B cell (primary cell): ENCODE measurements at places on chromosomes 2 and 18. TPM values are rescaled to one million over a fixed set of nuclear protein-coding genes. Genes with fewer than 3 reads are reported as not detected.

- peaks cover 9% of the 10 kb centered on the region for H3K4me1 ChIP-seq
- H3K27me3 ChIP-seq = peaks cover 6% of the 10 kb centered on the region
- H3K4me3 ChIP-seq = no peak overlapping the region
- H3K36me3 ChIP-seq = no peaks in the 10 kb centered on the region
These were observed 45.8 kb downstream of the TMEM17 start for GRCh38 chr2:62460175-62460574.

APLF gene
- total RNA-seq = 6.3 and 7.4 TPM in 2 replicates

- H3K4me1 ChIP-seq = no peaks in the 10 kb centered on the region
- no peaks in the 10 kb centered on the region for H3K27me3 ChIP-seq
- H3K4me3 ChIP-seq = no peak overlapping the region
- no peak overlapping the region for H3K27ac ChIP-seq
- peak; percentile 43 for DNase-seq
- H3K36me3 ChIP-seq = no peaks in the 10 kb centered on the region
These were observed 41.4 kb downstream of the OXER1 start for GRCh38 chr2:42722320-42723190.

DNA sequence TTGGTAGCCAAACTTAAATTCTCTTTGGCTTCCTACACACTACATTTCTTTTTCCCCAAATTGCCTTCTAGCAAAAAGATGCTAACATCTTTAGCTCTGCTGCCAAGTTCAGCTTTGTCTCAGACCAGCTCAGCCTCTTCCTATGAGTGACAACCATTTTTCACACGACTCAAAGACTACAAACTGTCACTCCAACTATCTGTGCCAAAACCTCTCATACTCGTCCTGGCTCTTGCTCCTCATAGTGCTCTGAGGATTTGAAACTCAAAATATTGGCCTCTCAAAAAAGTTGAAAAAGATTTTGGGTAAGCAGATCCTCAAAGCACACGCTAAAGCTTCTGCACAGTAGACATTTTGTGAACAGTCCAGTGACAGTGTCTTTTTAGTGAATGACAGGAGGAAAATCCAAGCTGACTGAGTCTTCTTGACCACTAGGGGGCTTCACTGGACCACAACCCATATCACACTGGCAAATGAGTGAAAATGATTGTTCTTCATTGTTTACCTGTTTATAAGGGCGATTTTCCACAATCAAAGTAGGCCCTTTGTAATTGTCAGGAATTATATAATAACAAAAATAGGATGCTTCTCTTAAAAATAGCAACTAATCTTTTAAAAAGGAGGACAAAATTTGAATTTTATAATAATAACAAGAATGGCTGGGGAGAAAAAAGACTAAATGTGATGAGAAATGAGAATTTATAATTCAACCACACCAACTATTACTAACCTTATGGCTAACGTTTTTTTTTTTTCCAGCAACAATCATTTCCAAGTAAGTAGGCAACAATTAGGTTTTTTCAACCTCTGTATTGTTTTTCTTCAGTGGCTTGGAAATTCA lies 85.5 kb upstream of the PGAP1 start:
- no peaks in the 10 kb centered on the region for H3K4me1 ChIP-seq
- H3K4me3 ChIP-seq = no peak overlapping the region
- peaks cover 92% of the 10 kb centered on the region for H3K36me3 ChIP-seq
- no peaks in the 10 kb centered on the region for H3K27me3 ChIP-seq
- DNase-seq = peak; percentile 55

DNA sequence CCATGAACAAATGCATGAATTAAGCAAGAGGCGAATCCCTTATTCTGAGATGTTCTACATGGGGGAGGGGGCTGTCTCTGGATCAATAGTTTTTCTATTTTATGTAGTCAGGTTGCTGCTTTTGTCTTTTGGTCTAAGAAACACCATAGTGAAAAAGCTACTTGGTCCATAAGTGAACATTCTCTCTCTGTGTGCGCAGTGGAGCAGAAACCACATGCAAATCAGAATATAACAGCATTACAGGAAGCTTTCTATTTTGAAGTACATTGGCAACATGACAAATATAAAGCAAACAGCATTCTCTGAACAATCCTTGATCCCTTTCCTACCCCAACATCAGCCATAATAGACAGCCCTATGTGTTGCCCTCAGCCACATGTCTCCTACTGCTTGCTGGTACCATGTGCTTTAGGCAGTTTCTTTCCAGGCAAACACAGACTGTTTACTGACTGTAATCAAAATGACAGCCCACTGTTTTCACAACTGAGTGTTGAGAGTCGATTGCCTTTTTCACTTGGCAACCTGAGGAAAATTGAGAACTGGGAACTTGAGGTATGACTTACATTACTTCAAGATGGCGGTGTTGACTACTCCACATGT lies 10.6 kb downstream of the SCN3A start:
- DNase-seq = peak; percentile 71
- no peaks in the 10 kb centered on the region for H3K27me3 ChIP-seq
- H3K27ac ChIP-seq = peak overlapping the region; percentile 75
- H3K4me3 ChIP-seq = peak overlapping the region; percentile 1
- peaks cover 5% of the 10 kb centered on the region for H3K36me3 ChIP-seq

DNA sequence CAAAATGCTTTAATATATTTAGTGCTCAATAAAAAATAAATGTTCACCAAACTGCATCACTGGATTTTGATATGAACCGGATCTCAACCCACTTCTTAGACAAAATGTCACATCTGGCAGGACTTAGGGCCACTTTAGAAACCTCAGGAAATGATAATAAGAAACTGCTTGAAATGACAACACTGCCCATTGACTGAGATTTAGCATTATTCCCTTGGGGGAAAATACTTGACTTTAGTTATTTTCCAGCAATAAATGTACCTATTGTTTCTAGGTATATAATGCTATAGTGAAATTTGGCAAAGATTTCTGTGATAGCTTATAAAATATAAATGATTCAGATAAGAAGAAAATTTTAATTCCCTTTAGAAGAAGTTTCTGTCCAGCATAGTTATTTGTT lies 195.1 kb downstream of the ICOS start:
- H3K27me3 ChIP-seq = peaks cover 4% of the 10 kb centered on the region
- no peak for DNase-seq
- no peak overlapping the region for H3K4me3 ChIP-seq
- H3K36me3 ChIP-seq = no peaks in the 10 kb centered on the region

- H3K36me3 ChIP-seq = no peaks in the 10 kb centered on the region
- H3K4me3 ChIP-seq = no peak overlapping the region
- DNase-seq = no peak
These were observed 373.9 kb downstream of the PIK3C3 start for GRCh38 chr18:42328931-42329330.

- peaks cover 15% of the 10 kb centered on the region for H3K4me1 ChIP-seq
- H3K27ac ChIP-seq = no peak overlapping the region
- no peaks in the 10 kb centered on the region for H3K27me3 ChIP-seq
- no peak for DNase-seq
These were observed 26.2 kb downstream of the MAPRE2 start for GRCh38 chr18:35067454-35067853.

- no peak for DNase-seq
- H3K27ac ChIP-seq = no peak overlapping the region
- peaks cover 46% of the 10 kb centered on the region for H3K4me1 ChIP-seq
- no peak overlapping the region for H3K4me3 ChIP-seq
- H3K36me3 ChIP-seq = no peaks in the 10 kb centered on the region
- H3K27me3 ChIP-seq = no peaks in the 10 kb centered on the region
These were observed 11.9 kb upstream of the CREG2 start for GRCh38 chr2:101399021-101399799.

DNA sequence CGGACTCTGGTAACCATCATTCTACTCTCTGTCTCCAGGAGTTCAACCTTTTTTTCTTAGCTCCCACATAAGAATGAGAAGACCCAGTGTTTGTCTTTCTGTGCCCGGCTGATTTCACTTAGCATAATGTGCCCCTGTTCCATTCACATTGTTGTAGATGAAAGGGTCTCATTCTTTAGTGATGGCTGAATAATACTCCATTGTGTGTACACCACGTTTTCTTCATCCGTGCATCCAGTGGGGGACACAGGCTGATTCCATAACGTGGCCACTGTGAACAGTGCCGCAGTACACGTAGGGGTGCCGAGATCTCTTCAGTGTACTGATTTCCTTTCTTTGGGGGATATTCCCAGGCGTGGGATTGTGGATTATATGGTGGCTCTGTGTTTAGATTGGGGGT lies 72.3 kb upstream of the NFATC1 start:
- no peaks in the 10 kb centered on the region for H3K4me1 ChIP-seq
- no peak overlapping the region for H3K27ac ChIP-seq
- no peaks in the 10 kb centered on the region for H3K27me3 ChIP-seq
- H3K4me3 ChIP-seq = no peak overlapping the region
- DNase-seq = no peak

GRCh38 chr2:225457482-225457881 lies 58.0 kb downstream of the NYAP2 start:
- H3K27ac ChIP-seq = no peak overlapping the region
- no peaks in the 10 kb centered on the region for H3K27me3 ChIP-seq
- no peaks in the 10 kb centered on the region for H3K4me1 ChIP-seq

DNA sequence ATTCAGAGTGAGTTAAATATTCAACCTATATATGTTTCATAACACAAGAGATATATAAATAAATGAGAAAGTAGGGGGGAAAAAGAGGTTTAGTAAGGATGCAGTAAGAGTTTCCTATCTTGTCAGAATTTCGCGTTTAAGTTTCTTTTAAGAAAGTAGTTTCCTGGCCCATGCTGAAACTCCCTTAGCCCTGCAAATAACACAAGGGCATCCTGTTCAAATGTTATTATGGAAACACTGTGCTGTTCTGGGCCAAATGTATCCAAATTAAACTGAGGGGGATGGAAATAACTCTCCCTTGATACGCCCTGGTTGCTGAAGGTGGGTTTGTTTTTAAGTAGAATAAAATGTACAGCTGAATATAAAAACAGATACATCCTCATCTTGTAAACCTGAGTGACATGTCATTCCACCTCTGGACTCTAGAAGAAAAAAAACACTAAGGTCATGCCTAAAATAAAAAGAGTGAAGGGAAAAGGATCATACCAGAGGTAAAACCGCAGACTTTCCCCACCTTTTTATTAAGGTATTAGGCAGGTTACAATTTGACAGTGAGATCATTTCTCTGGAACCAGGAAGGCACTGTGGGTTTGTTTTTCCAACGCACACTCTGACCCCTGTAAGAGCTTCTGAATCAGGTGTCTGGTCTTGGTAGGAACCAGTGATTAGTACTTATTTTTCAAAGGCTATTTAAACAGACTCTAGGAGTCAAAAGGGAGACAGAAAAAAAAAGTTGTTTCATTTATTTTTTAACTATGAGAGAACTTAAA lies 16.7 kb downstream of the BCL2 start:
- H3K4me3 ChIP-seq = no peak overlapping the region
- peaks cover 45% of the 10 kb centered on the region for H3K4me1 ChIP-seq
- no peaks in the 10 kb centered on the region for H3K27me3 ChIP-seq

- no peak for DNase-seq
- no peaks in the 10 kb centered on the region for H3K4me1 ChIP-seq
- no peaks in the 10 kb centered on the region for H3K36me3 ChIP-seq
- H3K27ac ChIP-seq = no peak overlapping the region
- H3K27me3 ChIP-seq = peaks cover 4% of the 10 kb centered on the region
- H3K4me3 ChIP-seq = no peak overlapping the region
These were observed 99.5 kb downstream of the TTC32 start for GRCh38 chr2:19802086-19802841.

DNA sequence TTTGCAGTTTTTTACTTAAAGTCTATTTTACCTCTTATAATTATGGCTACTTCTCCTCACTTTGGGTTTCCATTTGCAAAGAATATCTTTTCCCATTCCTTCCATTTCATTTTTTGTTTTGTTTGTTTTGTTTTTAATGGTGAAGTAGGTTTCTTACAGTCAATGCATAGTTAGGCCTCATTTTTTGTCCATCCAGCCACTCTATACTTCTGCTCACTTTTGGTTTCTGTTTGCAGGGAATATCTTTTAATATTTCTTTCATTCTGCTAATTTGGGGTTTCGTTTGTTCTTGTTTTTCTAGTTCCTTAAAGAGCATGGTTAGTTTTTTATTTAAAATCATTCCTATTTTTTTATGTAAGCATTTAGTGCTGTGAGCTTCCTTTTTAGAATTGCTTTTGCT lies 339.4 kb downstream of the GRB14 start:
- H3K27ac ChIP-seq = no peak overlapping the region
- no peak overlapping the region for H3K4me3 ChIP-seq
- H3K36me3 ChIP-seq = no peaks in the 10 kb centered on the region
- DNase-seq = no peak
- no peaks in the 10 kb centered on the region for H3K4me1 ChIP-seq
- H3K27me3 ChIP-seq = no peaks in the 10 kb centered on the region

DNA sequence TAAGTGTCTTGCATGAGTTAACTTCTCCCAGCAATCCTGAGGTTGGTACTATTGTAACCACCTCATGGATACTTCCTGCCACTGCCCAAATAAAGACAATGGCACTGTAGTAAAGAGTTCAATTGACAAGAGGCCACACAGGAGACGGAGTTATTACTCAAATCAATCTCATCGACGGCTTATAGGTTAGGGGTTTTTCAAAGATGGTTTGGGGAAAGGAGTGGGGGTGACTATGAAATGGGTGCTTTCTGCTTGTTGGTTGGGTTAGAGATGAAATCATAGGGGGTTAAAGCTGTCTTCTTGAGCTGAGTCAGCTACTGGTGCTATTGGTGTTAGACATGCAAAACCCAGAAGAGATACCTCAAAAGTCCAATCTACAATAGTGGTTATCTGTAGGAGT lies 1258.0 kb upstream of the ZEB2 start:
- no peak overlapping the region for H3K4me3 ChIP-seq
- H3K27ac ChIP-seq = no peak overlapping the region
- no peaks in the 10 kb centered on the region for H3K36me3 ChIP-seq
- no peak for DNase-seq
- no peaks in the 10 kb centered on the region for H3K4me1 ChIP-seq

REG1B gene
- not detected in 2 replicates for total RNA-seq

SERPINB7 gene
- not detected in 2 replicates for total RNA-seq

- H3K4me3 ChIP-seq = no peak overlapping the region
- no peak for DNase-seq
- no peak overlapping the region for H3K27ac ChIP-seq
- H3K36me3 ChIP-seq = no peaks in the 10 kb centered on the region
These were observed 429.1 kb downstream of the NRXN1 start for GRCh38 chr2:50602636-50603327.

C2orf92 gene
- total RNA-seq = 18.9 and 23.1 TPM in 2 replicates

DNA sequence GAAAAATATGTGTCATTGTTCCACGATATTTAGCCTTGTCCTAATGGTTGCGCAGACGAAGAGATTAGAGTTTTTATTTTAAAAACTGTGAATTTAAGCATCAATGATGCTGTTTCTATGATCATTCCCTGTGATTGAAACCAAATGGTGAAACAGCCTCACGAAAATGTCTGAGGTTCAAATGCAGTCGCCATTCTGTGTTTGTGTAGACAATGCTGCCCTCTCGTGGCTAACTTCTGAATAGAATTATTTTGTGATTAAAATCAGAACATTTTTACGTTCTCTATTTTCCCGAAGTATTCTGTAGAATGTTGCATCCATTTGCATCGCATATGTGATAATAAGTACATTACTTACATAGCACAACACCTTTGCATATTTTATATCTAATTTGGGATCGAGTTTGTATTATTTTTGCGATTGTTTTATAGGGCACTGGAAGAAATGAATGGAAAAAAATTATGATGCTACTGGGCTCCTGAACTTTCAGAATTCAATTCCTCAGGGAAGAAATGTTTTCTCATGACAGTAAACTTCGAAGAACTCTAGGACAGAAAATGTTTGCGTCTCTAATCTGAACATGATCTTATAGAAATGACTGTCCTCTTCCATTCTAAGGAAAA lies 54.8 kb upstream of the CREB1 start:
- H3K4me3 ChIP-seq = no peak overlapping the region
- H3K27ac ChIP-seq = no peak overlapping the region
- H3K27me3 ChIP-seq = no peaks in the 10 kb centered on the region
- H3K36me3 ChIP-seq = no peaks in the 10 kb centered on the region

TTC31 gene
- 69.4 and 72.3 TPM in 2 replicates for total RNA-seq
